Breast epithelium (tissue), 4 donors: ENCODE measurements at places on chromosomes 3 and 15. TPM values are rescaled to one million over a fixed set of nuclear protein-coding genes. Genes with fewer than 3 reads are reported as not detected.

DNA sequence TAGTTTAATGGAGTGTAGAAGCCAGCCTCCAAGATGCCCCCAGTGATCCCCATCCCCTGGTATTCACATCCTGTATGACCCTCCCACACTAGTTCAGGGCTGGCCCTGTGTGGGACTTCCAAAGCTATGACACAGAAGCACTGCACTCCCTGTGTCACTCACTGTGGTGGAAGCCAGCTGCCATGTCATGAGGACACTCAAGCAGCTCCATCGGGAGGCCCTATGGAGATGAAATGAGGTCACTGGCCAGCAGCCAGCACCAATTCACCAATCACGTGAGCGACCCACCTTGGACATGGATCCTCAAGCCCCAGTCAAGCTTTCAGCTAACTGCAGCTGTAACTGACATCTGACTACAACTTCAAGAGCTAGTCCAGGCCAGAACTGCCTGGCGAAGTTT lies 3.9 kb upstream of the ACAN start:
- H3K4me3 ChIP-seq, result no peak overlapping the region
- no peak for DNase-seq
- H3K36me3 ChIP-seq, result no peaks in the 10 kb centered on the region
- no peaks in the 10 kb centered on the region for H3K27me3 ChIP-seq

DNA sequence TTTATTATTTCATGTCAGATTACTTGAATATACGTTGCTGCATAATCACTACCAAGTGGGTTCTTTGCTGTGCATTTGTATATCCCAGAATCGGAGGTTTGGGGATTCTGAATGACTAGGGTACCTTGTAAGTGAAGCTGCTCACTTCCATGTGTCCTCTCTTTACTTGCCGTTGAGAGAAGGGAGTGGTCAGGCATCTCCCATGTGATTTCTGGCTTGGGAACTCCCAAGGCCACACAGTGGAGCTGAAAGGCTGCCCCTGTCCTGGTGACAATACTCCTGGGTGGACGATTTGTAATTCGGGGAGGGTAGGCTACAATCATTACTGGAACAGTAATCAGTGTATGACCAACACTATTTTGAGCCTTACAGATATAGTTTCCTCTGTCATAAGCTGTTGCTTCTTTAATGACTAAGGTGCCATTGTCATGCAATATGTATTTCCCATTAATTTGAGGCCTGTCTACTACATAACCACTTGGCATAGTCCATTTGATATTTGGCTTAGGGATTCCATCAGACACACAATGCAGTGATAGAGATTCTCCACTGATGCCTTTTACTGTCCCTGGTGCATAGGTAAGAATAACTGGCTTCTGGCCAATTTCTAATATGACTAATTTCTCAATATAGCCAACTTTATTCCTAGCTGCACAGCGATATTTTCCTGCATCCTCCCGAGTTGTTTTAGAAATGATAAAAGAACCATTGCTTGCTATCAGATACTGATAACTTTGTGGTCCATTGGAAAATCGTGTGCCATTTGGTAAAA lies 24.0 kb downstream of the IGSF10 start:
- DNase-seq, result no peak
- no peak overlapping the region for H3K27ac ChIP-seq
- H3K4me3 ChIP-seq, result no peak overlapping the region
- no peaks in the 10 kb centered on the region for H3K36me3 ChIP-seq
- H3K27me3 ChIP-seq, result no peaks in the 10 kb centered on the region

DNA sequence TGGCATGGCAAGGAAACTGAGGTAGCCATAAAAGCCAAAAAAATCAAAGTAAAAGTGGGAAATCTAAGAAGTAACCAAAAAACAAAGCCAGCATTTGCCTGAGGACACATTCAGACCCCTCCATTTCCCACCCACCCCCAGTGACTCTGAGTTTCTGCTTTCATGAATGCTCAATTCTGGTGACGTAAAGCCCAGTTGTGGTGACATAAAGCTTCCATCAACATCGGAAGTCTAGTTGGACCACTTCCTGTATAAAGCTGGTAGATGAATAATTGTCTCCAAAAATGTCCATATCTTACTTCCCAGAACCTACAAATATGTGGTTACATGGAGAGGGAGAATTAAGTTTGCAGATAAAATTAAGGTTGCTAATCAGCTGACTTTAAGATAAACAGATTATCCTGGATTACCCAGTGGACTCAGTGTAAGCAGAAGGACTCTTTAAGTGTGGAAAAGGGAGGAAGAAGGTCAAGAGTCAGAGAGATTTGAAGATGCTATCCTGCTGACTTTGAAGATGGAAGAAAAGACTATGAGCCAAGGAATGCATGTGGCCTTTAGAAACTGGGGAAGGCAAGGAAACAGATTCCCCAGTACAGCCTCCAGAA lies 62.0 kb upstream of the ST3GAL6 start:
- H3K4me1 ChIP-seq, result no peaks in the 10 kb centered on the region
- no peaks in the 10 kb centered on the region for H3K36me3 ChIP-seq
- no peak overlapping the region for H3K27ac ChIP-seq
- H3K4me3 ChIP-seq, result no peak overlapping the region
- no peak for DNase-seq

Gene CYP8B1
- total RNA-seq, result not detected

DNA sequence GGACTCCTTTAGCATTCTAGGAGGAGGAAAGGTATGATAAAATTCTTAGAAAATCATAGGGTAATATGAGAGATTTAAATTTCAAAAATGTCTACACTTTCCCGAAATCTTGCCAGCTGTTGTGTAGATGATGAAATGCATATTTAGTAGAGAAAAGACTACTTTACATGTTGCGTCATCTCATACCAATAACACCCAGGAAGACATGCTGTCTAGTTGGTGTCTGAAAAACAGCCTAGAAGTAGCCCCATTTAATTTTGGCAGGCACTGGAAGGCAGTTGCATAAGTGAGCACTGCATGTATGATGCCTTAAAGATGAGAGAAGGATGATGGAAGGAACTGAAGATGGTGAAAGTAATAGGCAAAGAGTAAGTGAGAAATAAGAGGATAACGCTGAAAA lies 310.5 kb upstream of the TPM1 start:
- no peak overlapping the region for H3K27ac ChIP-seq
- H3K4me1 ChIP-seq, result no peaks in the 10 kb centered on the region
- DNase-seq, result no peak
- no peaks in the 10 kb centered on the region for H3K27me3 ChIP-seq

Gene SAXO2
- total RNA-seq, result 1.1 TPM
